CD4-positive, alpha-beta T cell treated with Interferon alpha-2 for 1 hour (primary cell): ENCODE measurements at places on chromosomes 5 and 9.

GRCh38 chr5:40823459-40823858 lies 11.6 kb downstream of the RPL37 start:
- no peak for DNase-seq

GRCh38 chr5:122882831-122883230 lies 37.4 kb downstream of the SNX24 start:
- no peak for DNase-seq

DNA sequence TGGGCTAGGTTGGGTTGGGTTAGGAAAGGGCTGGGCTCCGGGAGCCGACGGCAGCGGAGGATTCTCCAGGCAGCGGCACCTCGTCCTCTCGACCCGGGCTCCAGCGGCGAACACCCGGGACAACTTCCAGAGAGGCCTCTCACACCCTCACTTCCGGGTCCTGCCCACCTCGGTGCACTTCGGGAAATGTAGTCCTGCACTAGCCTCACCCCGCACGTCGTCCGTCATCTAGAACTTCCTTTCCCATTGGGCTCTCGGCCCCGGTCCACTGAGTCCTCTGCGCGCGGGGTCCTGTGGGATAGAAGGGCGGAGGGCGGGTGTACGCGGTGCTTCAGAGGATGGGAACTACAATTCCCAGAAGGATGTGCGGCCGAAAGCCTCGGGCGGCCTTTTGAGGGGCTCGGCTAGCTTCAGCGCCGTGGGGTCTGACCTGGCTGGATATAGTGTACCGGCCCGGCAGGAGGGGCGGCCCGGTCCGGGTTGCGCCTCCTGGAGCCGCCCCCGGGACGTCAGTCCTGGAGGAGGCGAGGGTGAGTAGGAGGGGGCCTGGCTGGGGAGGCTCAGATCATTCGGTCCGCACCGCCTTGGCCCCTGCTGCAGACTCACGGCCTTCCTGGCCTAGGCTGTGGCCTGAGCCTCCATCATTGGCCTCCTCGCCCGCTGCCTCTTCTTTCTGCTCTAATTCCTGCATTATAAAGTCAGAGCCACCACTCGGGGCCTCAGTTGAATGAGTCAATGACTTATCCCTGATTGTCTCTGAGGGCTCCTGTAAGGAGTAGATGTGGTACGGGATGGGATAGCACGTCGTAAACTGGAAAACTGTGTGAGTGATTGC lies at the start of the genes ERP44 and INVS:
Gene ERP44 (minus strand): TSS at position 114 of the 835 bp plus-strand sequence. CDS start 160 bp downstream, outside the sequence.
Gene INVS (plus strand): TSS at position 357 of the 835 bp plus-strand sequence. CDS start 5,279 bp downstream, outside the sequence.
- DNase-seq, result peak; percentile 98

- no peak for DNase-seq
Measured at GRCh38 chr5:125484742-125485641, 738.6 kb upstream of the ZNF608 start.

- DNase-seq, result no peak
Measured at GRCh38 chr9:117091529-117091928, 323.3 kb downstream of the ASTN2 start.

DNA sequence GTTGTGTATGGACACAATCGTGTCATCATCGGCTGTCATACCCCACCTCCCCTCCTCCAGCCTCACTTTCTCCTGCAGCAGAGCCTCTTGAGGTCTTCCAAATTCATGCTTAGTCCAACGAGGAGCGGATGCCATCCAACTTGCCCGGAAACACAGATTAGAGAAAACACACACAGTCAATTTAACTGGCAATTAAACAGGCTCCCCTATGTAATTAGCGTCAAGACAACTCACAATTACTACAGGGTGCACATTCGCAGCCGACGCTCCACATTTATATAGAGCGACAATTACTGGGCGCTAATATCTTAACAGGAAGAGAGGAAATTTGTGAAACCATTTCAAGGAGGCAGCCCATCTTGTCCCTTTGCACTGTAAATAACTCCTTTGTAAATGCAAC lies 86.0 kb upstream of the ZNF618 start:
- no peak for DNase-seq
